ENCODE measurements at places on chromosomes 3 and 15. TPM values are rescaled to one million over a fixed set of nuclear protein-coding genes. Genes with fewer than 3 reads are reported as not detected.

OTOL1 gene
- total RNA-seq, result not detected

SCN5A gene
- under 0.01 TPM for total RNA-seq

MEX3B gene
- 1.3 TPM for total RNA-seq

IL20RB gene
- 0.62 TPM for total RNA-seq

TMEM207 gene
- not detected for total RNA-seq

GOLGA8H gene
- not detected for total RNA-seq

ITGA11 gene
- 0.34 TPM for total RNA-seq

ROBO2 gene
- total RNA-seq, result 34.5 TPM

IP6K1 gene
- total RNA-seq, result 67.3 TPM

SLC9C1 gene
- total RNA-seq, result 0.73 TPM

EFCAB12 gene
- total RNA-seq, result 0.31 TPM

ZNF662 gene
- total RNA-seq, result 0.73 TPM

PAK6 gene
- total RNA-seq, result 0.36 TPM

ISL2 gene
- total RNA-seq, result not detected

ECE2 gene
- total RNA-seq, result not detected

THSD4 gene
- 0.36 TPM for total RNA-seq

MYO1E gene
- total RNA-seq, result 197 TPM

CNTN3 gene
- total RNA-seq, result under 0.01 TPM

APBA2 gene
- total RNA-seq, result 43.6 TPM

TNFAIP8L3 gene
- total RNA-seq, result not detected

GOLGA6D gene
- under 0.01 TPM for total RNA-seq

LRRC57 gene
- total RNA-seq, result 16.2 TPM

MYO5A gene
- total RNA-seq, result 399 TPM

ZMYND10 gene
- total RNA-seq, result 0.69 TPM

CCDC39 gene
- not detected for total RNA-seq

SLC28A2 gene
- not detected for total RNA-seq

DYNLT2B gene
- total RNA-seq, result 13.9 TPM

ATP8B4 gene
- 0.15 TPM for total RNA-seq

DPH3 gene
- total RNA-seq, result 33.3 TPM

ROPN1 gene
- 19.6 TPM for total RNA-seq

MKRN3 gene
- 7.0 TPM for total RNA-seq

OIP5 gene
- total RNA-seq, result 9.6 TPM

APOD gene
- 26.6 TPM for total RNA-seq

FGF7 gene
- under 0.01 TPM for total RNA-seq

ATP13A5 gene
- not detected for total RNA-seq

KLHL25 gene
- total RNA-seq, result 5.0 TPM

TRNT1 gene
- 25.0 TPM for total RNA-seq

EPHA3 gene
- 0.33 TPM for total RNA-seq

GOLGA8R gene
- 0.77 TPM for total RNA-seq

SAXO2 gene
- 1.4 TPM for total RNA-seq

KLHL40 gene
- total RNA-seq, result not detected

BFSP2 gene
- total RNA-seq, result not detected

PP2D1 gene
- not detected for total RNA-seq

C2CD4A gene
- not detected for total RNA-seq

IQCF5 gene
- not detected for total RNA-seq

TRH gene
- not detected for total RNA-seq

SLC26A6 gene
- total RNA-seq, result 40.3 TPM

BOC gene
- total RNA-seq, result 19.3 TPM

NUDT16 gene
- 14.7 TPM for total RNA-seq

ASB14 gene
- not detected for total RNA-seq

TTLL13 gene
- not detected for total RNA-seq
